Esophagus squamous epithelium (tissue), 5 donors: ENCODE measurements at places on chromosomes 1 and 21.

GRCh38 chr1:245678860-245679411, 524.2 kb downstream of the KIF26B start:
- DNase-seq = no peak

GRCh38 chr1:154806333-154806732, 63.7 kb downstream of the KCNN3 start:
- DNase-seq = no peak

DNA sequence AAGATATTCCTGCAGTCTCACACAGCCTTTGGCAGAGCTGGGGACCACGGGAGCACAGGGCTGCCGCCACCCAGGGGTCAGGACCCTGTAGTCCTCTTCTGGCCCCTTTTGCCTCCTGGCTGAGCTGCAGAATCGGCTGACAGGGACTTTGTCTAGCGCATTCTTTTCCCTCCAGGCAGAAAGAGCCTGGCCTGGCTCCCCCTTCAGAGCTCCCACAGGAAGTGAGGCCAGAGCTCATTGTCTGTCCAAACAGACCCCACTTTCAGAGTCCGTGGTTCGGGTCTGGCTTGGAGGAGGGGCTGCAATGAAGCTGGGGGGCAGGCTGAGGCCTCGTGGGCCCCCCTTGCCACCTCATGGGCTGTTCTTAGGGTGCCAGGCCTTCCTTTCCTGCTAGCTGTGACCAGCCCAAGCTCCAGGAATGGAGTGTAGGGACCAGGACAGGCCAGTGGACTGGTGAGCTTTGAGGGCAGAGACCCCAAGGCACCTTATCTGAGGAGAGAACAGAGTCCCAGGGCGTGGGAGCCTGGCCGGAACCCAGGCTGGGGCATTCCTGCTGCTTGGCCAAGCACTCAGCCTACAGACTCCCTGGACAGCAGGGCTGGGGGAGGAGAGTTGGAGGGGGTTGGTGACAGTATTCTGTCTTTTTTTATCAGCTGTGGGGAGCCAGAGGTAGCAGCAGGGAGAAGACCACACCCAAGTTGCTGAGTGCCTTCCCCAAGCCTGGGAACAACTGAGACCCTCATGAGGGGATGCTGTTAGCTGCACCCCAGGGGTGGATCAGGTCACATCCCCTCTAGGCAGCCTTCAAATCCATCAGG, 4.7 kb downstream of the CELSR2 start:
- DNase-seq = no peak

GRCh38 chr1:214538496-214538895, 12.9 kb downstream of the PTPN14 start:
- DNase-seq = no peak

DNA sequence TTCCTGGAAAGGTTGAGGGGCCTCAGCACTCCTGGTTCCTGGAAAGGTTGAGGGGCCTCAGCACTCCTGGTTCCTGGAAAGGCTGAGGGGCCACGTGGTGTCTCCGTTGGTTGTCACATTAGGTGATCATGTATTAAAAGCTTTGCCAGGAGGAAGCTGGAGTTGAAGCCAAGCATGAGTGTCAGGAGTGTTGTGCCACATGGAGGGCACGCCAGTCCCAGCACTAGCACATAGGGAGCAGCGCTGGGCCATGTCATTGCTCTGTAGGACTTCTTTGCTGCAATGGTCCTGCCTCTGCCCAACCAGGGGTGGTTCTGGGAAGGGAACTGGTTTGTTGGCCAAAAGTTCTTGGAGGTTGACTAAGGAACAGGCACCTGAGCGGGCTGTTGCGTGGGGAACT, 13.3 kb downstream of the ATP5PO start:
- DNase-seq = no peak

DNA sequence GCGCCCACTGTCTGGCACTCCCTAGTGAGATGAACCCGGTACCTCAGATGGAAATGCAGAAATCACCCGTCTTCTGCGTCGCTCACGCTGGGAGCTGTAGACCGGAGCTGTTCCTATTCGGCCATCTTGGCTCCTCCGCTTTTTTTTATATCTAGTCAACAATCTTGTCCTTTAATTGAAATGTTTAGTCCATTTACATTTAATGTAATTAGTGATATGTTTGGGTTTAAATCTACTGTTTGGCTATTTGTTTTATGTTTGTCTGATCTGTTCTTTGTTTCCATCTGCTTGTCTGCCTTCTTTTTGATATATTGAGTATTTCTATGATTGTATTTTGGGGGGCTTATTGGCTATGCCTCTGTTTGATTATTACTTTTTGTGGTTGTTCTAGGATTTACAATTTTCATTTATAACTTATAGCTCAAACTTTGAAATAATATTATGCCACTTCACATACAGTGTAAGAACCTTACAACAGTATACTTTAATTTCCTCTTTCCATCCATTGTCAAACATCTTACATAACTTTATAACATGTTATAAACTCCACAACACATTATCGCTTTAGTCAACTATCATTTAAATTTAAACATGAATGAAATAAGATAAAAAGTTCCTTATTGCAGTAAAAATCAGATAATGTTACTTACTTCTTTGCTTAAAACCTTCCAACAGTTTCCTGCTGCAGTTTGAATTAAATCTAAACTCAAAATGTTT, 16.5 kb upstream of the RYR2 start:
- DNase-seq = no peak

DNA sequence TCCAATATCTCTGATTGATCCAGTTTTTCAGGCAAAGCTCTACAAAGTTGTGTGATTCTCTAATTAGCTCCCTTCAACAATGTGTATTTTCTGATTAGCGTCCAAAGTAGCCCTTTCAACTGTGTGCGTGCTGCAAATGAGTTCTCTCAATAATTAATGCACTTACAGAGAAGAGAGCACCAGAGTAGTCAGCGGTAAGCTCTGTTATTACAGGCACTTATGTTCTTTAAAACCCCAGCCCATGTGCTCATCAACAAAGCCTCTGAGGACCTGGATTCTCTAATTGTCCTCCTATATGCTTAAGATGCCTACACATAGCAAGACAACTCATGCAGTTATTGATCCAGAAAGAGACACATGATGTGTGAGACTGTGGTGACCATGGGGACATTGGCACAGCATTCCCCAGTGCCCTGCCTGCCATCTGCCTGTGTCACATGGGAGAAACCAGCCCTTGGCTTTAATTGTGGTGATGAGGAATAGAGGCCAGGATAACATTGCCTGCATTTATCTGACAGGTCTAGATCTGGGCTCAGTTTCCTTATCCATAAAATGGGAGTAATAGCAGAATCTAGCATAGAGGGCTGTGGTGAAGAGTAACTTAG, 151.7 kb downstream of the PCP4 start:
- no peak for DNase-seq

DNA sequence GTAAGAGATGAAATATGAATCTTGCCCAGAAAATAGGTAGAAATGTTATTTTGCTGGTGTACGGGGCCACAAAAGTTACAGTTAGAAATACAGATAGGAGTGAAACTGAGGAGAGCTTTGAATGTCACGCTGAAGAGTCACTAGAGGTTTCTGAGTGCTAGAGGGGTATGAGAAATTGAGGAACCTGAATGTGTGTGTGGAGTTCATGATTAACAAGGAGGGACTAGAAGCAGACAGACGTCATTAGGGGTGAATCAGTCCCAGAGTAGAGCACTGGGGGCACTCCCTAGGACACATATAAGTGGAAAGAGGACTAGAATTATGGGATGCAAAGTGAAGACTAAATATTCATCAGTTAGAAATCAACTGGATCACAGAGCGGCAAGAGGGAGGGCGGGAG, 188.9 kb upstream of the MAP1LC3C start:
- DNase-seq = no peak

GRCh38 chr1:150015651-150016131, 5.2 kb upstream of the OTUD7B start:
- DNase-seq = no peak

- DNase-seq = no peak
Measured at GRCh38 chr1:197948926-197949899, 32.0 kb downstream of the LHX9 start.

- no peak for DNase-seq
Measured at GRCh38 chr21:36608897-36609225, 90.1 kb upstream of the SIM2 start.

GRCh38 chr1:169745015-169745861, 11.4 kb upstream of the SELE start:
- no peak for DNase-seq

DNA sequence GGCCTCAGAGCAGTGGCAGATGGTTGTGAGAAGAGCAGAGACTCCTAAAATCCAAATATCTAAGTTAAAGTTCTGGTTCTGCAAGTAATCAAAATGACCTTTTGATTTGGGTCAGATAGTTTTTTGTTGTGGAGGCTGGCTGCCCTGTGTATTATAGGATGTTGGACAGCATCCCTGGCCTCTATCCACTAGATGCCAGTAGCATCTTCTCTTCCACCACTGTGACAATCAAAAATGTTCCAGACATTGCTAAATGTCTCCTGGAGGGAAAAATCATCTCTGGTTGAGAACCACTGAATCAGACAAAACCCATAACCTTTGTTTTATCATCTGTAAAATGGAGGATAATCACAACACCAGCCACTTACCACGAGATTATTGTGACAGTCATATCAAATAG, 5.9 kb upstream of the DPT start:
- DNase-seq = no peak

- DNase-seq = no peak
Measured at GRCh38 chr1:221706876-221707582, 34.9 kb downstream of the DUSP10 start.

DNA sequence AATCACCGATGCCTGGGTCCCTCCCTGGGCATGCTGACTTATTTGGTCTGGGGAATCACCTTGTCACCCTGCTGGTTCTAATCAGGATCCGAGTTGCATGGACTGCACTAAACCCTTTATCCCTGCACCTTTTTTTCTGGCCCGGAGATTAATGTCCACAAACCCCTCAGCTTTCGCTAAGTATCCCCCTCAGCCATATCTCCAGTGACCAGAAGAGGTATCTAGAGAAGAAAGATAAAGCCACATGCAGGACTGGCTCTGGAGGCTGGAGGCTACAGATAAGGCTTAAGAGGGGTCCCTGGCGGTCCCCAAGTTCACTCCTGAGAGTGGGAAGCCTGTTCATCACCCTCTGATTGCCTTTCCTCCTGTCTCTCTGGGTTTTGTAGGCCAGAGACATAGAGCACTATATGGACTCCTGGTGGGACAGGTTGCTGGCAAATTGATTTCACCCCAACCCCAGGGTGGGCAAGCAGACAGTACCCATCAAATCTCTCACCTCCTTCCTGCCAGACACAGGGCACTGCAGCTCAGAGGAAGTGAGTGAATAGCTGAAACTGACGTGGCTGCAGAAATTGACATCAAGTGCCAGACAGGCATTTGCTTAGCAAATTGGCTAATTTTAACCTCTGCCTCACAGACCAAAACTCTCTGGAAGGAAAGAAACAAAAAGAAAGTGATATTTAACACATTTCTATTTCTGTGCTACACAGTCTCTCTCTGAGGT, 38.8 kb downstream of the HMGB4 start:
- no peak for DNase-seq

GRCh38 chr1:47906527-47907176, 90.5 kb downstream of the TRABD2B start:
- no peak for DNase-seq

GRCh38 chr1:12276225-12276624, 46.4 kb downstream of the VPS13D start:
- DNase-seq = no peak

DNA sequence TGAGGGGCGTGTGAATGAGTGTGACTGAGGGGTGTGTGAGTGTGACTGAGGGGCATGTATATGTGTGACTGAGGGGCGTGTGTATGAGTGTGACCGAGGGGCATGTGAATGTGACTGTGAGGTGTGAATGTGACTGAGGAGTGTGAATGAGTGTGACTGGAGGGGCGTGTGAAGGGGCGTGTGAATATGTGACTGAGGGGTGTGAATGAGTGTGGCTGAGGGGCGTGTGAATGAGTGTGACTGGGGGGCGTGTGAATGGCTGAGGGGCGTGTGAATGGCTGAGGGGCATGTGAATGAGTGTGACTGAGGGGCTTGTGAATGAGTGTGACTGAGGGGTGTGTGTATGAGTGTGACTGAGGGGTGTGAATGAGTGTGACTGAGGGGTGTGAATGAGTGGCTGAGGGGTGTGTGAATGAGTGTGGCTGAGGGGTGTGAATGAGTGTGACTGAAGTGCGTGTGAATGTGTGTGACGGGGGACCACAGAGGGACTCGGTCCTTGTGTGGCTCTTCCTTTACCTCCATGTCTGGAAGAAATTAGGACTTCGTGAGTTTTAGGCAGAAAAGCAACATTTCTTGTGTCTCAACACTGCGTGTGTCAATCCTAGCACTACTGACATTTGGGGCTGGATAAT, 105.8 kb downstream of the GLIS1 start:
- DNase-seq = no peak

DNA sequence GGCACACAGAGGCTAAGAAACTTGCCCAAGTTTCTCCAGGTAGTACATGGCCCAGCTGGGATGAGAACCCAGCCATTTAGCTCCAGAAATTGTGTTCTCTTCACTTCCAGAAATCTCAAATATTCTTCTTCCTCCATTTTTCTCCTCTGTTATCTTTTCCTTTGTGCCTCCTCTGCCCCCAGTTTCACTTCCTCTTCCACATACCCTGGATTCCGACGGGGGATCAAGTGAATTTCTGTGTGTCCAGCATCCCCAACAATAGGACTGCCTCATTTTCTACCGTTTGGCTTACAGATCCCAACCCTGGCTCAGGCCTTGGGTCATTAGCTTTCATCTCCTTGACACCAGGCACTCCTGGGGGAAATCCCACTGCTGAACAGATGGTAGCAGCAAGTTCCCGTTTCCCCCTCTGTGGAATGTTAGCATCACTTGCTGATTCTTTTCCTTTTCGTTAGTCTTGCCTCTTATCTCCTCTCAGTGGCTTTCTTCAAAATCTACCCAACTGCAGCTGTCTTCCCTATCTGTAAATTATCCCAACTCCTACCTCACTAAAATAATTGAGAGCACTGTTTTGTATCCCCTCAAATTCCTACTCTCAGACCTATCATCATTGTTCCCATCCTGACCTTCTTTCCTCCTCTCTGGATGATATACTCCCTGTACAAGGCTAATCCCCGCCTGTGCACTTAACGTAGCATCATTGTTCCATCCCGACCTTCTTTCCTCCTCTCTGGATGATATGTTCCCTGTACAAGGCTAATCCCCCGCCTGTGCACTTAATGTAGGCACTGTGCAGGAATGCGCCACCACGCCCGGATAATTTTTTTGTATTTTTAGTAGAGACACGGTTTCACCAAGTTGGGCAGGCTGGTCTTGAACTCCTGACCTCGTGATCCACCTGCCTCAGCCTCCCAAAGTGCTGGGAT, 36.5 kb downstream of the SCCPDH start:
- DNase-seq = no peak
